ENCODE measurements at places on chromosomes 4 and X. TPM values are rescaled to one million over a fixed set of nuclear protein-coding genes. Genes with fewer than 3 reads are reported as not detected.

GRCh38 chr4:163042306-163042705 lies 124.4 kb downstream of the NAF1 start:
- DNase-seq, result no peak

DMP1 gene
- polyA plus RNA-seq, result not detected

- DNase-seq, result no peak
Measured at GRCh38 chr4:66539745-66540144, 869.5 kb upstream of the EPHA5 start.

NUP62CL gene
- 0.82 TPM for polyA plus RNA-seq

GRCh38 chr4:73485596-73485995 lies 4.1 kb downstream of the AFM start:
- DNase-seq, result no peak

HGFAC gene
- polyA plus RNA-seq, result not detected

- no peak for DNase-seq
Measured at GRCh38 chrX:47605024-47605423, 14.6 kb downstream of the SYN1 start.

DNA sequence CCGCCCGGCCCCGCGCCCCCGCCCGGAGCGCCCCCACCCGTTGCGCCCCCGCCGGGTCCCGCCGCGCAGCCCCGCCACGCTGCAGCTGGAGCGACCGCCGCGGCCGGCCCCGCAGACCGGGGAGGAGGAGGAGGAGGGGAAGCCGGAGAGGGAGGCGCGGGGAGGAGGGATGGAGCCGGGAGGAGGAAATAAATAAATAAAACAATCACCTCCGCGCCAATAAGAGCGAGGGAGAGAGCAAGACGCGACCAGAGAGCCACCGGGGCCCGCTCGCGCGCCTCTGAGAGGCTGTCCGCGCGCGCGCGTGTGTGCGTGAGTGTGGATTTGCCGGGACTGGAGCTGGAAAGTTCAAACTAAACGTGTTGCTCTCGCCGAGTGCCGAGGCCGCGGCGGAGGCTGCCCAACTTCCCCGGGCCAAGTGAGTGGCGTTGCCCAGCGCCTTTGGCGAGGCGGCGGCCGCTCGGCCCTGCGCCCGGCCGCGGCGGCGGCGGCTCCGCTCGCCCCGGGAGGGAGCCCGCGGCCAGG lies 2184.4 kb upstream of the TENM3 start:
- DNase-seq, result peak; percentile 29

DNA sequence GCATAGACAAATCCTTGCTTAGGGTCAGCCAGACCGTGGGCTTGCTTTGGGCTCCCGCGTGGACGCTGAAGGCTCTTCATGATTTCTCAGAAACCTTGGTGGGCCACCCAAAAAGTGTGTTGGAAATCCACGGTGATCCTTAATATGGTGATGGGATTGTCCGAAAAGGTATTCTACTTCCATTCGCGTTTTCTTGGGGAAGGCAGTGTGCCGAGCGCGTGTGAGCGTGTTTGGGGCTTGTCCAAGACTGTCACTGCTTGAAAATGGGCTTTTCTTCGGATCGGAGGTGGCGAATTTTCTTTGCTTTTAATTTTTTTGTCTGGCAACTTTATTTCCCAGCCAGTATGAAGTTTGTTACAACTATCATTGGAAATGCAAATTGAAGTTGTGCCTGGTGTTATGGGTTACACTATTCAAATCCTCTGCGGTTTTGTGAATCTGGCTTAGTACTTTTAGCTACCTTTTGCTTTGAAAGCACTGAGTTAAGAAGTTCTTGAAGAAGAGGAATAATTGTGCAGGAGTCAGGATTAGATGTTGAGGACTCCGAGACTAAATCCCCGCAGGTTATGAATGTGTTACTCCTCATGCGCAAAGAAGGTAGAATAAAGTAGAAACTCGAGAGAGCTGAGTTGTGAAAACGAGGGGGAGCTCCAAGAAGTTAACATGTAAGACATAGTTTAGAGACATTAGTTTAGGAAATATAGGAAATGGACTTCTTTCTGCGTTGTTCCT lies 3.2 kb downstream of the SPRY1 start:
- peak; percentile 48 for DNase-seq

MGAT4D gene
- polyA plus RNA-seq, result not detected

PRKG2 gene
- 0.61 TPM for polyA plus RNA-seq

DNA sequence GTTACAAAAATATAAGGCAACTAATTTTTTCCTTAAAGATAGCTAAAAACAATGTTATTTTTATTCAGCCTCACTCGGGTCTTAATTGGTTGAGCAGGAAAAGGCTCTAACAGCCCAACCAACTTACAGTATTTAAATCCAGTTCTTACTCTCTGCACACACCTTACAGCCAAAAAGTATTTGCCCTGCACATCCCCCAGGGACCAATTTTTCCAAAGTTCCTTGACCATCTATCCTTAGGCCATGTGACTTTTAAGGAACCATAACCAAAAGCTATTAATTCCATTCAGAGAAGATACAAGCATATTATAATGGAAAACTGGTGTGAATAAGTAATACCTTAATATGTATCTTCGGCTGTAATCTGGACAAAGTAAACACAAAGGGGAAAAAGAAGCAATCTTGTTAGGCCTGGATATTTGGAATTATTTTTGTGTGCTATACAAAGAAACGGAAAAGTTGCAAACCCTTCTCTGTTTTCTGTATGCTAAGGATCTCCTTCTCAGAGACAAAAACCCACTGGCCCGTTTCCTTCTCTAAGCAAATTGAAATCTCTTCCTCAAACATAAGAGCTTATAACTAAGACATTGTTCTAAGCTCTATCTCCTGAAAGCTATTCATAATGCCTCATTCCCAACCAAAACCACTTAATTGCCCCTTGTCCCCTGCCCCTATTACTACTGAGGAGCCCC lies 1.0 kb upstream of the THAP9 start:
- DNase-seq, result no peak

DNA sequence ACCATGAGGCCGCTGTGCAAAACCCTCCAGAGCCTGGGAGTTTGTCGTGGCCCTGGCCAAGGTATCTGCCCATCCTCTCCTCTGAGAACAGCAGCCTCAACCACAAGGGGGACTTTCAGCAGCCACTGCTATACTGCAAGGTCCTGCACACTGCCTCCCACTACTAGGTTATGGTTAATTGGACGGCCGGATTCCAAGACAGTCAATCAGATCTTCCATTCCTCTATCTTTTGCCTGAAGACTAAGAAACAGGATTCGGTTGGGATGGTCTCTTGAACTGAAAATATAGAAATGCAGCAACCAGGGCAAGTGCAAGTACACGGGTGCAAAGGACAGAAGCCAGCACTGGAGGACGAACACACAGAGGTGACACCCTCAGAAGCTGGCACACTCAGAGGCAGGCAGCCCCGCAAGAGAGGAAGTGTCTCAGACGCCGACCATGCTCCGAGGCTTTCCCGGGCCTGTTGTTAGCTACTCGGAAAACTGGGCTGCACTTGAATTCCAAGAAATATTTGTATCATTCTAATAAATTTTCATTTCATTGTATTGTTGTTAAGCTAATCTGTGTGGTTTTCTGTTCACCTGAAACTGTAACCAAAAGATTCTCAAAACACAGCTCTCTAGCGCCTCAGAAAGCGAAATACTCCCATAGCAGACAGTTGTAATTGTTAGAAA lies 63.3 kb downstream of the AFAP1 start:
- DNase-seq, result no peak

GRCh38 chrX:9609499-9609898 lies 144.6 kb downstream of the TBL1X start:
- DNase-seq, result no peak

- DNase-seq, result peak; percentile 71
Measured at GRCh38 chrX:13345037-13345436, 25.2 kb upstream of the ATXN3L start.

GRCh38 chr4:102263024-102263787 lies 82.1 kb downstream of the SLC39A8 start:
- DNase-seq, result peak; percentile 61

GRCh38 chr4:83417566-83417965 lies 38.1 kb downstream of the HELQ start:
- DNase-seq, result no peak

- no peak for DNase-seq
Measured at GRCh38 chr4:187811591-187811990, 184.0 kb upstream of the ZFP42 start.

- no peak for DNase-seq
Measured at GRCh38 chr4:160836431-160836830, 1327.4 kb downstream of the FSTL5 start.

GRCh38 chr4:87224141-87224923 lies 3.9 kb upstream of the KLHL8 start:
- DNase-seq, result no peak

DNA sequence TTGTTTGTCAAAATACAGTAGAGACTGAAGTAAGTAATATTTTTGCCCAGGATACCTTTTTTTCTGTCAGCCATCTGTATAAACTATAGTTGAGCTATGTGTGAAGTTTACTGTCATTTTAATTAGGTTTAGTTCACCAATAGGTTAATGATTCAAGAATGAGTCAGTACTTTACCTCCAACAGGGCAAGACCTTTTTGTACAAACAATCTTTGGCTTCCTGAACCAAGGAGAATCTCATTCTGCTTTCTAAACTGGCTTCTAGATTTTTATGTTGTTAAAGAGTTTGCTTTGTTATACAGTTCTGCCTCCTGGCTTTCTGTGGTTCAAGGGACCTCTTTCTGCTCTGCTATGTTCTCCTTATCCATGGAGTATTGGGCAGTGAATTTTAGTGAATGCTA lies 412.0 kb upstream of the NR3C2 start:
- DNase-seq, result no peak

TMPRSS11D gene
- polyA plus RNA-seq, result not detected

CFAP299 gene
- not detected for polyA plus RNA-seq

TCEAL2 gene
- polyA plus RNA-seq, result not detected

DNA sequence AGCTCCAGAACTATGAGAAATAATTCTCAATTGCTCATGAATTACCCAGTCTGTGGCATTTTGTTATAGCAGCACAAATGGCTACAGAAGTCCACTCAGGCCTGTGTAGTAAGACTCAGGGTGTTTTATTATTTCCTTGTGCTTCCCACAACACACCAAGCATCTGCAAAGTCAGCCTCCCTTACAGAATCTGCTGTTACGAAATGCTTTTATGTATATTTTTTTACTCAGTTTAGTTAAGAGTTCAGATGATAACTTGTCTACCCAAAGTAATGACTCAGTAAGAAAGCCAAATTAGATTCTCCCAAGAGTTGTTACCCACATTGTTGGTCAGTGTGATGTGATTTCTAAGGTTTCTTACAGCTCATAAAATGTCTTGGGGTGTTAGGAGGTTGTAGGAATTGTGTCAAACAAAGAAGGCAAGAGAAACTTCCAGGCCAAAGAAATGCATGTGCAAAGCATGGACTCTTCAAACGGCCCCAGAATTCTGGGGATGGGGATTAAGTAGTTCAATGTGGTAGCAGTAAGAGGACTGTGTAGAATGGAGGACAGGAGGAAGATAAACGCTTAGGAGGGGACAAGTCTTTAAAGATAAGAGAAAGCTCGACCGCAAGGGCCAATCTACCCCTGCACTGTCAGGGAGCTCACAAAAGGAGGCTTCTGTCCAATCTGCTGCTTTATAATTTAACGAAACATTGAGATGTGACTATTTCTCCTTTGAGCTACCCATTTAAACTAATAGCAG lies 35.4 kb upstream of the TMEM184C start:
- no peak for DNase-seq

DNA sequence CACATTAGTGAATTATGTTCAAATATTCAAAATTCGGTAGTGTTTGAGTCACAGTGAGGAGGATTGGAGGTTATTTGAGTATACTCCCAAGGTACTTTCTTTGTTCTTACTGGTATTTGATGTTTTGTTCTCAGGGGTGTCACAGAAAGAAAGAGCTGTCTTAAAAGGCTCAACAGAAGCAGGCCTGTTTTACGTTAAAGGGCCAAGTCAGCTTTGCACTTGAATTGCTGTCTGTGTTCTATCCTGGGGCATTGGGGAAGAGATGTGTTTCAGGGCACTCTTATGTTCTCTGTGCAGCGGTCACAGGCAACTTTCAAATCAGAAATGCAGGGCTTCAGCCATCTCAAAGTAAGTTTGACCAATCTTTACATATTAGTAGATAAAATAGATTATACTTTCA lies 1113.1 kb upstream of the LCORL start:
- DNase-seq, result no peak

GRID2 gene
- not detected for polyA plus RNA-seq

DNA sequence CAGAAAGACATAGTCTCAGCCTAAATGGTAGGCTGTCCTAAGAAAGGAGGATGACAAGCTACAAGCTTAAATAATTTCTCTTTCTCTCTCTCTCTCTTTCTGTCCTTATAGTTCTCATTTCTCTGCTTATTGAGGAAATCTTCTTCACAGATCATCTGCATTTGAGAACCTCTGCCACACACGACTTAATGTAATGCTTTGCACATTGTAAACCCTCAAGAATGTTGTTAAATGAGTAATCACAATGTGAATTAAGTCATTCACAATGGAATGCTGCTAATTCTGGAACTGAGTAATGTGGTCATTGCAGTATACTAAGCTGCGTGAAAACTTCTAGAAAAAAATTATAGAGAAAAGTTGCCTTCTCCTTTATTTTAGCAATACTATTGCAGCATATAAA lies 508.9 kb upstream of the FTHL17 start:
- no peak for DNase-seq

HTN3 gene
- polyA plus RNA-seq, result not detected

GRCh38 chr4:100075486-100076270 lies 114.6 kb downstream of the DDIT4L start:
- DNase-seq, result no peak

GRCh38 chrX:10415306-10416001 lies 204.9 kb downstream of the MID1 start:
- DNase-seq, result no peak

Data from B cell (primary cell).